ENCODE measurements at places on chromosomes 12 and 14.

- no peak for DNase-seq
These were observed 187.6 kb upstream of the ALG10 start for GRCh38 chr12:33834672-33835071.

DNA sequence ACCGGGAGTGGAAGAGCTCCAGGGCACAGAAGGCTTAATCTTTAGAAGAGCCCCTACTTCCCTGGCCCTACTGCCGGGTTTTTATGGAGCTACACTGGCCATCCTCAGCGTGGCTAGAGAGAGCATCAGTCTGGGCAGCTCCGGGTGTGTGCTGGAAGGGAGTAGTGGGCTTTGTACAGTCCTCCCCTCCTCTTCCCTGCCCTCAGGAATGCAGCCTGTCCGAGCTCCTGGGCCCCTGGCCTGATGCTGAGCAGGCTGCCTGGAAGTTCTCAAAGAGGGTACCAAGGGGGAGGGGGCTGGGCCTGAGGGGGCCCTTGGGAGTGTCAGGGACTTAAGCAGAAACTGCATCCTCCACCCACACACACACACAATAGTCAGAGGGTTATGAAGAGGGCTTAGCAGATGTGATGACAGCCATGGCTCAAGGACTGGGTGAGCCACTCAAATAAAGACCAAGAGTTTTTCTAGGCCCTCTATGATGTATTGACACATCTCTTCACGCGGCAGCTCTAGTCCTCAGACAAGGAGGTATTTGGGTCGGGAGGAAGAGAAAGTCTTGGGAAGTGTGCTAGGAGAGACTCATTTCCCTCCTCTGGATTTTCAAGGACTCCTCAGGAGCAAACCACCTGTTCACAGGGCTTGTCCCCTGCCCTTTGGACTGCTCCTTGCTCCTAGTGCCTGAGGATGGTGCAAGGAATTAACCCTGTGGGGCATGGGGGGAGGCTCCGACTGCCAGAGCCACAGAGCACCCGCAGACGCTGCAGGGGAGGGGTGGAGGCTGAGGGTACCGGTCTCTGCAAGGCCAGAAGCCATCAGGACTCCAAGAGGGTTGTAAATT lies 16.5 kb upstream of the FIGNL2 start:
- DNase-seq = peak; percentile 55

DNA sequence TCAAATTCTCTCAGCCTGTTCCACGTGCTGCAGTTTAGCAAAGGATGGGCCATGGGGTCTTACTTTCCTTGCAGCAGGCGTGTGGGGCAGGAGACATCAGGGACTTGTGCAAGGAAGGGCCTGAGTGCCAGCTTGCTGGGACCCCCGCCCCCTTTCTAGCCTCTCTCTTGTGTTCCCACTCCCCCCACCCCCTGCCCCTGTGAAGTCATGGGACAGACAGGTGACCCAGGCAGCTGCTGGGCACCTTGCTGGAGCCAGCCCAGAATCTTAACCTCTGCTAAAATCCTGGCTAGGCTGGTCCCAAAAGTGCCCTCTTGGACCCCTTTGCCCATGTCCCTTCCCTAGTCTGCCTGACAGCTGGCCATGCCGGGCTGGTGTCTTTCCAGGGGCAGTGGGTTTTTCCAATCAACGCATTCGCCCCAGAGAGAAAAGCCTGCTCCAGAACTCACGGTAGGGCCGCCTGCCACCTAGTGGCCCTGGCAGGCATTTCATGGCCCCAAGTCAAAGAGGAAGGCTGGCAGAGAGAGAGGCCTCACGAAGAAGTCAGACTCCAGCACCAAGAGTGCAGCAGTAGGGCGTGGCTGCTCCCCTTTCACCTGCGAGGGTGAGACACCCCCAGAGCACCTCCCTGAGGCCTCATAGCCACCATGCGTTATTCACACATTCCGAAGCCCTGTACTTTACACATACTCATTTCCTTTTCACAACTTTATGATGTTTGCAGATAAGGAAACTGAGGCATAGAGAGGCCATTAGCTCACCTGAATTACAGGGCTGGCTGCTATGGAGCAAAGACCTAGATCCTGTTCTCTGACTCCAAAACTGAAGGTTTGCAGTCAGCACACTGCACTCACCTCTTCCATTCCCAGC lies 67.4 kb downstream of the LGMN start:
- DNase-seq = peak; percentile 76

DNA sequence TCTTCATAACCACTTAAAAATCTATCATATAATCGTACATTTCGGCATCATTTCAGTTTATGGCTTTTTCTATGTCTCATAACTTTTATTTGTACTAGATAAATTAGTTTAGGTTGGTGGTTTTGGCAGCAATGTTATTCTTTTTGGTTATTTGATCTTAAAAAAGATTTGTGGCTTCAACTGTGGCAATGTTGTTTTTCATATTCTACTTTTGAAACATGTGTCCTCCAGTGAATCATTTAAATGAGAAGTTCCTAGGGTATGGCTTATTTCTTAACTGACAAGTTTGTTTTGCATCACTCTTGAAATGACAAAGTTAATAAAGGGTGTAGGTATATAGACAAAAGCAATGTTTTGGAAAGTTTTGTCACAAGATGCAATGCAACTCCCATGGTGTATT lies 11.1 kb upstream of the KITLG start:
- no peak for DNase-seq

GRCh38 chr14:104138718-104139459 lies 502 bp downstream of the KIF26A start:
- DNase-seq = no peak

DNA sequence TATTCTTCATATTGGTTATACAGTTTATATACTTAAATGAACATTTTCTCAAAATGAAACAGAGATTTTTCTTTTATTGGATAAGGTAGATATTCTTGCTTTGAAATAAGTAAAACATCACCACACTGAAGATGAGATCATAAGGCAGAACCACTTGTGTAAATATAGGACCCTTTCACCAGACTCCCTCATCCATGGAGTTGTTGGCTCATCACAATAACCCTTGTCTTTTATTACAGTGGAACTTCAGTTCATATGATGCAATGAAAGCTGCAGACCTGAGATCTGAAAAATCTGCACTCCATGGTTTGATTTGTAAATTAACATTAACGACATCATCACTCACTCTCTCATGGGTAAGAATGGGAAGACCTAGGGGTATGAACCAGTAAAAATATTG lies 51.9 kb upstream of the DBX2 start:
- DNase-seq = no peak

GRCh38 chr12:46516933-46517578 lies 144.5 kb upstream of the SLC38A2 start:
- DNase-seq = no peak

- DNase-seq = no peak
These were observed 75.8 kb downstream of the PPM1A start for GRCh38 chr14:60324837-60325236.

DNA sequence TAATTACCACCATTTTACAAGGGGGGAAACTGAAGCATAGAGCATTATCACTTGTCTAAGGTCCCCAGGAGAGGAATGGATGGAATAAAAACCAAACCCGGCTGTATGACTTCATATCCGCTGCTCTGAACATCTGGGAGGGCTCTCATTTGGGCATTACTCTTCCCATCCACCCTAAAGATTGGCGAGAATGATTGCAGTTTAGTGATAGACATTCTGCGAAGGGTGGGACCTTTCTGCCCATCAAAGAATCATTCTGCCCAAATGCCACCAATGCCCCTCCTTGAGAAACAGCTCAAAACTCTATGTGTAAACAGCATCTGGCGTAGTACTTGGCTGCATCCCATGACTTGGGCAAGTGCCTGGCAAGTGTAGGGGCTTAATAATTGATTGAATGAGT lies 11.6 kb downstream of the CHST11 start:
- no peak for DNase-seq

DNA sequence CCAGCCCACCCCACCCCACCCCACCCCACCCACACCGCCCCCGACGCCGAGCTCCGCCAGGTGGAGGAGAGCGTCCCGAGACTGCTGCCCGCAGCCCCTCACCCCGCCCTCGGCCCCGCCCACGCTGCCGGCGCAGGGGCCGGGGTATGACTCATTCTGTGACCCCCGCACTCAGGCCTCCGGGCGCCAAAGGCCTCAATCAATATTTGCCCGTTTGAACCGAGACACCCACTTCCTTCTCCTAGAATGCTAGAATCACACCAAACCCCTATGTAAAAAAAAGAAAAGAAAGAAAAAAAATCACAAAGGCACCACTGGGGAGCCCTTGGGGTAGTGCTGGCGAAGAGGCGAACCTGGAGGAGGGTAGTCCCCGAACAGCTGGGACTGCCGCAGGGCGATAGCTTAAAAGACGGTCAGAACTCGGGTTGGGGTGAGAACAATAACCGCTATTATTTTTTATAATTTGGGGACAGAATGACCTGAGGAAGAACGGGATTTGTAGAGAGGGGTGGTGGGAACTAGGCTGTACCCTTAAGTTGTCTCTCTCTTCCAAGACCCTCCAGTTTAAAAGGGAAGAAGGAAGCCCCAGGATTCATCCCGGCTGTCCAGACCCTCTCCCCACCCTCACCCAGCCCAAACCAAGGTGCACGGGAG lies 894 bp downstream of the KRT8 start:
- peak; percentile 33 for DNase-seq

GRCh38 chr12:33472299-33472698 lies 32.7 kb upstream of the SYT10 start:
- DNase-seq = no peak

DNA sequence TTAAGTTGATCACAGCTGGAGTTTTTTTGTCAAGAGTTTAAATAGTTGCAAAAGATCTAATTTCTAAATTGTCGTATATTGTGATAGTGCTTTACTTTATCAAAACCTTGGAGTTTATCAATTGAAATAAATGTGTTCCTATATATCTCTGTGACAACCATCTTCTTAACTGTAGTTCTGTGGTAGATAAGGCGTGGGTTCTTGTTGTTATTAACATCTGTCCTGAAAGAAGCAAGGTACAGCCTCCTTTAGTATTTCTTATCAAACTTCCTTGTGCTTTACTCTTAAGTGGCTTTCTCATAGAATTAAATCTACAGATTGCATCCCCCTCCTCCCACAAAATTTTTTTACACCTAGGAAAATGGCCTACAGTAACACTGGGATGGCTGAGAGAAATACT lies 7.3 kb downstream of the SCYL2 start:
- no peak for DNase-seq

- DNase-seq = peak; percentile 9
These were observed 248.7 kb downstream of the SPTSSA start for GRCh38 chr14:34213332-34213731.

GRCh38 chr14:104443391-104444158 lies 136.0 kb upstream of the C14orf180 start:
- DNase-seq = no peak

- DNase-seq = no peak
These were observed 16.2 kb downstream of the NOXRED1 start for GRCh38 chr14:77407158-77407557.

GRCh38 chr12:13229504-13229903 lies 33.0 kb downstream of the EMP1 start:
- DNase-seq = peak; percentile 33

DNA sequence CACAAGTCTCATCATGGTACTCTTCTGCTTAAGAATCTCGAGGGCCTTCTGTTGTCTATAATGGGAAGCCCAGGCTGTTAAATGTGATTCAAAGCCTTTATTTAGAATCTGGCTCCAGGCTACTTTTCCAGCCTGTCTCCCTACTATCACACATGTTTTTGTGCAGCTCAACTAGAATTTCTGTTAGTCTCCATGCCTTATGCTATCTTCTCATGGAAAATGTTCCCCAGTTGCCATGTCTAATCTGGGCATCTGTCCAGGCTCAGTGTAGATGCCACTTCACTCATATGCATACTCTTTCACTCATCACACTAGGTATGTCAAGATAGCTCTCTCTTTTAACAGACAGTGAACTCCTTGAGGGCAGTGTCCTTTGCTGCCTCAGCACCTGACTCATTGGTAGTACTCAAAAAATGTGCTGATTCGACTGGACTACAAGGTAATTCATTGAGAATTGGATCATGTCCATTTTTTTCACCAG lies 145.3 kb downstream of the TTLL5 start:
- no peak for DNase-seq

DNA sequence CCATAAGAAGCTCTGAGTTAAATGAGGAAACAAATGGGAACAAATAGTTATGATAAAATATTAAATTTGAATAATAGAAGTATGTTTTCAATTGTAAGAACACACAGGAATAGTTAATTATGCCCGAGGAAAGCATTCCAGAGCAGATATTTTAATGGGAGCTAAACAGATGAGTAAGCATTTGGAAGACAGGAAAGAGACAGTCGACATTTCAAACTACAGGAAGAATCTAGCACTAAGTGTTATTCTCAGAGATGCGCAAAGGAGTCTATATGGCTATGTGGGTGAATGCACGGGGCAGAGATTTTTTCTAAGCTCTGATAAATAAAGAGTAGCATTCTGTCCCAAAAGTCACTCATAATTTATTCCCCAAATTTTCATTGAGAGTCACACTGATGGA lies 64.5 kb upstream of the SSTR1 start:
- DNase-seq = no peak

GRCh38 chr12:23542187-23542586 lies 407.3 kb downstream of the SOX5 start:
- no peak for DNase-seq

GRCh38 chr14:104223101-104224041 lies 85.0 kb downstream of the KIF26A start:
- peak; percentile 59 for DNase-seq

DNA sequence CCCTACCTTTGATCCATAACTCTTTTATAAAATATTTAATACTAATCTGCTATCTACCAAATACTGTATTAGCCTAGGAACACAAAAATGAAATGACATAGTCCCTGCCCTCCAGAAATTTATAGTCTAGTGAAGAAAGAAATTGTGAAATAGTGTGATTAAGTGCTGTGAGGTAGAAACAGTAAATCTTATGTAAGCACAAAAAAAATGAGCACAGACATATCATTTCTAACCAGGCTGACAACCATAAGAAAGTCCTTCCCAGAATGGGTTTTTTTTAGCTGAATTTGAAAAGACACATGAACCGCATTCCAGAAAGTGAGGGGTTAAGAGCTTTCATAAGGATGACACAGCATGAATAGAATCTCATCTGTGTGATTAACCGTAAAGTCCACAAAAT lies 145.9 kb downstream of the SOX5 start:
- no peak for DNase-seq

- DNase-seq = no peak
These were observed 141.0 kb downstream of the MSRB3 start for GRCh38 chr12:65419284-65420072.

GRCh38 chr14:85487215-85487614 lies 42.7 kb upstream of the FLRT2 start:
- DNase-seq = no peak

GRCh38 chr14:74492776-74493342 lies at the start of gene NPC2:
Gene NPC2 (minus strand): TSS chr14:74493305. CDS start chr14:74493274, 31 bp downstream.
- no peak for DNase-seq

GRCh38 chr12:105280966-105281693 lies 45.2 kb upstream of the APPL2 start:
- DNase-seq = no peak

DNA sequence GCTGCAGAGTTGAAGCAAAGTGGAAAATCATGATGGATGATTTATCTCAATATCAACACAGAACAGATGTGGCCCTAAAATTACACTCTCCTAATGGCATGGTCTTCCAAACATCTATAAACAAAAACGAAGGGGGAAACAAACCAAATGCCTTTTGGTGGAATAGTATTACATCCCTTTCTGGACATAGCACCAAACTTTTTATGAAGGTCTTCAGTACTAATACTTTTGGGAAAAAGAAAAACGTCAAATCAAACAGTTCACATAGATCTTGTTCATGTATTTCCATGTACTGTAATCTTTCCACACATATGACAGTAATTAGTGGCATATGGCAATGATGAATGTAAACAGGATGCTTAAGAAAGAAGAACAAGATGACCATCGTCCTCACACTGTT lies 22.9 kb upstream of the ANAPC7 start:
- DNase-seq = no peak

- DNase-seq = no peak
These were observed 112.6 kb downstream of the RBM19 start for GRCh38 chr12:113853491-113853890.

Data from brain (organoid and tissue), 16 donors.